Cerebellum (tissue), 4 donors: ENCODE measurements at places on chromosomes 6 and 20.

- no peak for DNase-seq
Measured at GRCh38 chr6:15936503-15936902, 192.4 kb upstream of the MYLIP start.

DNA sequence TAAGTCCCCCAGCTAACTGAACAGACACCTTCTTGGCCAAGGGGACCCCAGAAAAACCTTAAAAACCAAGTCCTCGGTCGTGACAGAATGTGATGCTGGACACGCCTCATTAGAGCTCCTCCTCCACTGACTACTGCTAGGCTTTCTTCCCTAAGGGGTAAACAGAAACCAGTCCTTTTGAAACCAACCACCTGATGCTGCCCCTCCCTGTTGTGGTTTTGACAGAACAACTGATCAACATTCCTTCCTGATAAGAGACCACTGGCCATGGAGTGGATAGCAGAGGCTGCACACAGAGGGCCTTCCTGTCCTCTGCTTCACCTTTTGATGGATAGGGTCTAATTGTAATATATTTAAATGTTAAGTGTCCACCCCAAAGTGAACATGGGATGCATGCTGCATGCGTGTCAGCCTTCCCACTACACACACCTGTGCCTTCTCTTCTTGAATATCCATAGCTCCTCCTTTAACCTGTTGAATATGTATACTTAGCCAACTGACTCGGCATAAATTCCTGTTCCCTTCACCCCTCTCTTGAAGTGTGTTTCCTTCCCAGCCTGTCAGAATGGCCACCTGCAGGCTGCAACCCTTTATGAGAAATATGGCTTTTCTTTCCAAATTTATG, 27.9 kb upstream of the SLC2A12 start:
- no peak for DNase-seq

DNA sequence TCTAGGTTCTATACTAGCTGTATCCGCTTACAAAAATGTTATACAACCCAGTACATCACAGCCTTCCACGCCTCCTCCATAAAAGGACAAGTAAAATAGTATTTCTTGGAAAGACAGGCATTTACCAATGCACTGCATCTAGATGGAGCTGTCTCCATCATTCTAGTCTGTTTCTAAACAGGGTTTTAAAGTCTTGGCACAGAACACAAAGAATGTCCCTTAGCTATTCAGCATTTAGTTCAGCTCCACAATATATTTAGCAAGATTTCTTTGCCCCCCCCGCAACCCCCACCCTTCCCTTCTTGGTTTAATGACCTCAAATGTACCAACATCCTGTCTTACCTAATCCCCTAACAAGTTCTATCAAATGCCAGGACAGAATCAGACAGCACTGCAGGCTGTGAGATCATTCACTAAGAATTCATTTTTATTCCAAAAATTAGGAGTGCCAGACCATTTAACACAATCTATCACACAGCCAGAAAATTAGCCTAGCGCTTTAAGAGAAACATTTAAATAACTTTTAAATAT, 198.6 kb downstream of the BACH2 start:
- DNase-seq: peak; percentile 31

DNA sequence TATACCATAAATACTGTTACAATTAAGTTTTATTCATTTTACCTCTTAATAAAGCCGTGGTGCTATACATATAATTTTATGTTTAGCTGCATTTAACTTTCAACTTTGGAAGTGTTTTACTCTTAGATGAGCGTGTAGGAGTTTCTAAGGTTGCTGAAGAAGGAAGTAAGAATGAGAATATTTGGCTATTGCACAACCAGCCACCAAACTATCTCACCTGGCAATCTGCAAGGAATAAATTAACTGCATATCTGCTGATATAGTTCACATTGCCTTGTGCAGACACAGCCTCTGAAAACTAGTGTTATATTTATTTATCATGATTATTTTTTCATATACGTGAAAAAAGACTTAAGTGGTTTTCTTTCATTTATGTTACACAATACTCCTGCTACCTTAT, 230.4 kb downstream of the PLCB1 start:
- DNase-seq: no peak

DNA sequence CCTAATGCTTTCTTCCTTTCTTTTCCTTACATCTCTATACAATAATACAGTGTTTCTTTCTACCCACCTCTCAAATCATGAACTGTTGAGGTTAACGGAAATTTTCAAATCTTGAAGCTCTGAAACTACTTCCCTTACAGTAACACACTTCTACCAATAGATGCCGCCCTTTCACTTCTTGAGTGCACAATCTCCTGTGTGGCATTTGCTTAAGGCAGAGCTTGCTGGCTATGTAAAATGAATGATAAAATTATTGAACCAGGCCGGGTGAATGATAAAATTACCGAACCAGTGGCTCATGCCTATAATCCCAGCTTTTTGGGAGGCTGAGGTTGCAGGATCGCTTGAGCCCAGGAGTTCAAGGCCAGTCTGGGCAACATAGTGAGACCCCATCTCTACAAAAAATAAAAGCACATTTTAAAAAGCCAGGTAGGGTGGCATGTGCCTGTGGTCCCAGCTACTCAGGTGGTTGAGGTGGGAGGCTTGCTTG, 56.8 kb downstream of the KCNS1 start:
- peak; percentile 58 for DNase-seq

DNA sequence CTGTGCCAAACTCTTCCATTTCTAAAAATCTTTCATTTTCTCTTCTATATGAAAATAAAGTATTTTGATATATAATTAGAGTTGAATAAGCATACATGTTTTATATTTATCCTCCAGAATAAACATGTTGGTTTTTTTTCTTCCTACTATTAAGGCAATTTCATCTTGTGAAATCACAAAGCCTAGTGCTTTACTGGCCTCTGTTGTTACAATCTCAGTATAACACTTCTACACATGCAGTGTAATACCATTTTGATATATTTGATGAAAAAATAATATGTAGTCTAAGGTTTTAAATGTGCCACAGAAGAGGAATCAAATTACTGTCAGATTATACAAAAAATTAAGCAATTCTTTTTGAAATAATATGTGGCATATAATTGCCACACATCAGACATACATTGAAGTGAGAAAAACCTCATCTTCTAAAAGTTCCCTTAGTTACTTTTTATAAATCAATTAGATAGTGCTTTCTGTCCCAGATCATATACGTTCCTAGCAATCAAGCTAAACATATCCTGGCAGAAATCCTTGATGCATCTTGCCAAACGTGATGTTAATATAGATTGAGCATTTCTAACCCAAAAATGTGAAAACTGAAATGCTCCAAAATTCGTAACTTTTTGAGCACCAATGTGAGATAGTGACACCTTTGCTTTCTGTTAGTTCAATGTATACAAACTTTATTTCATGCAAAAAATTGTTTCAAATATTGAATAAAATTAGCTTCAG, 225.1 kb upstream of the MANEA start:
- no peak for DNase-seq

DNA sequence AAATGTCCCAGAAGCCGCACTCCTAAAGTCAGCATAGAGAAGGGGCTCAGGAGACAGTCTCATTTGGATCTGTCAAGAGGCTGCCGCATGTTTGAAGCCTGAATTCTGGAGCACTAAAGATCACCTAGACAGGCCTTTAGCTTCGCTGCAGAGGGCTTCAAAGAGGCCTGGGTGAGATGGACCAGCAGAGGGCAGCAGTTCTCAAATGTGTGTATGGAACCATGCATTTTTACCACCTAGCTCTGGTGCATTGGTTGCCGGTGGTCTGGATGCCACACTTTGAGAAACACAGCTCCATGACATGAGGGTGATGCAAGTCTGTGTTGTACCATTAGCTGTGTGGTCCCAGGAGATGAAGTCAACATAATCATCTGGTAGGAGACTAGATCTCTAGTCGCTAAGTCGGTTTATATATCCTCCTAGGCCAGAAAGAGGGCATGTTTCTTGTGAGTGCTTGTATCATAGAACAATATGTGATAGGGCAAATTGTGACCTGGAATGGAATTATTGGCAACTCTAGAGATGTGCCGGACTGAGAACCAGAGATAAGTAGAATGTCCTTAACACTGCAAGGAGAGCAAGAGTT, 64.8 kb downstream of the KIAA0319 start:
- peak; percentile 62 for DNase-seq

GRCh38 chr6:169783971-169784820, 32.8 kb downstream of the ERMARD start:
- DNase-seq: no peak

- DNase-seq: no peak
Measured at GRCh38 chr6:2187826-2188225, 57.6 kb downstream of the GMDS start.

GRCh38 chr20:4632876-4633275, 88.8 kb upstream of the PRND start:
- DNase-seq: no peak

- no peak for DNase-seq
Measured at GRCh38 chr6:145148776-145149175, 586.5 kb downstream of the EPM2A start.

DNA sequence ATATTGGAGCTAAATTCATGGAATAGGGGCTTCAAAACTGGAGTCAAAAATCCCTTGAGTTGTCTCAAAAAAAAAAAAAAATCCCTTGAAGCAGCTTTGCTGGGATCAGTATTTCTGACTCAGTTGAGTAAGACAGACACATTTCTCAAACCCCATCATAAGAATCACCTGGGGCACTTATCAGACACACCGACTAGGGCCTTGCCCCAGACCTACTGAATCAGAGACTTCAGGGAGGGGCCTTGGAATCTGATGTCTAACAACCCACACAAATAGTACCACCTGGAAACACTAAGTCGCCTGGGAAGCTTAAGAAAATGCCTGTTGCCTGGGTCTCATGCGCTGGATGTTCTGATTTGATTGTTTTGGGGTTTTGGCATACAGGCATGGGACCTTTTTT, 44.9 kb upstream of the RNF144B start:
- no peak for DNase-seq

DNA sequence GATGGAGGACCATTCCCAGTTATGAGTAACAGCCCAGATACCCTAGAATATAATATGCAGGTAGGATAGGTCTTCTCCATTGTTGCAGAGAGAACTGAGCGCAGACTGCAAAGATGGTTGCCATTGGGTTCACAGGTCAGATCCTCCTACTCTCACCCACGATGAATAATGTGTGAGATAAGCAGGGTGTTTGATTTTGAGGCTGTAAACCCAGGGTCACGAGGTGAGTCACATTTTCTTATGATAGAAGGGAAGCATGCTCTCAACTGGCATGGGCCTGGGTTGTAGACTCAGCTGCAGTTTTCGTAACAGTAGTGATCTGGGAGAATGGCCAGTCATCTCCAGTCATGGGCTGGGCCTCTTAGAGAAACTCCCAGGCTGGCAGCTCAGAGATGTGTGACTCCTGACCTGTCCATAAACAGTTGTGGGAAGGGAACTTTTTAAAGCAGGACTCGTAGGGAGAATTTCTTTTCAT, 74.2 kb downstream of the CD164 start:
- DNase-seq: no peak

GRCh38 chr6:42028234-42029061, 21.9 kb upstream of the TAF8 start:
- DNase-seq: no peak

DNA sequence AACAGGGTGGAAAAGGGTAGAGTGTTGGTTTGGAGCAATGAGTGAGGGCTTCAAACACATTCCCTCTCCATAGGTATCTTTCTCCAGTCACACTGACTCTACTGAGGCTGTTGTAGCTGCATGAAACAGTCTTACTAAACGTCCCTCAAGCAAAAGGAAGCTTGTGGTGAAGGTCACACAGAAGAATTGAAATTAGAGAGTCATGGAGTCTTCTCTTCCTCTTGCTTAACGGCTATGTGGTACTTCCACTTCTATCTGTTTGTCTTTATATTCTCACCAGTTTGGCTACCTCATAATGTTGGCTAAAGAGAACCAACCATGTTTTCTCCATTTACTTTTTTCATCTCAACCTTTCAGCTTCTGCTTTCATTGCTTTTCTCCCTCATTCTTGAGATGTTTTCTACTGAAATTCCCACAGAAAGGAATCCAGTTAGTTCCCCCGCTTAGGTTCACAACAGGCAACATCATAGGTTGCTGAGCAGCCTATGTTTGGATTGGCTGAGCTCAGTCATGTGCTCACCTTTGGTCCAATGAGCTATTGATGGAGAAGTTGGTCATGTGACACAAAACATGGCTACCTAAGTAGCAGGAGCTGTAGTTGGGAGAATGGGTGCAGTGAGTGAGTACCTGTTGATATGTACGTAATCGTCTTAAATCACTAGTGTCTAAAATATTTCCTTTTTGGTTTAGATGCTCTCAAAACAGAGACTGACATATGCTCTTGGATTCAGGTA, 99.8 kb downstream of the SNAP25 start:
- no peak for DNase-seq

- no peak for DNase-seq
Measured at GRCh38 chr6:47484616-47485015, 7.0 kb downstream of the CD2AP start.

GRCh38 chr6:41970436-41970846, 28.8 kb upstream of the CCND3 start:
- no peak for DNase-seq

DNA sequence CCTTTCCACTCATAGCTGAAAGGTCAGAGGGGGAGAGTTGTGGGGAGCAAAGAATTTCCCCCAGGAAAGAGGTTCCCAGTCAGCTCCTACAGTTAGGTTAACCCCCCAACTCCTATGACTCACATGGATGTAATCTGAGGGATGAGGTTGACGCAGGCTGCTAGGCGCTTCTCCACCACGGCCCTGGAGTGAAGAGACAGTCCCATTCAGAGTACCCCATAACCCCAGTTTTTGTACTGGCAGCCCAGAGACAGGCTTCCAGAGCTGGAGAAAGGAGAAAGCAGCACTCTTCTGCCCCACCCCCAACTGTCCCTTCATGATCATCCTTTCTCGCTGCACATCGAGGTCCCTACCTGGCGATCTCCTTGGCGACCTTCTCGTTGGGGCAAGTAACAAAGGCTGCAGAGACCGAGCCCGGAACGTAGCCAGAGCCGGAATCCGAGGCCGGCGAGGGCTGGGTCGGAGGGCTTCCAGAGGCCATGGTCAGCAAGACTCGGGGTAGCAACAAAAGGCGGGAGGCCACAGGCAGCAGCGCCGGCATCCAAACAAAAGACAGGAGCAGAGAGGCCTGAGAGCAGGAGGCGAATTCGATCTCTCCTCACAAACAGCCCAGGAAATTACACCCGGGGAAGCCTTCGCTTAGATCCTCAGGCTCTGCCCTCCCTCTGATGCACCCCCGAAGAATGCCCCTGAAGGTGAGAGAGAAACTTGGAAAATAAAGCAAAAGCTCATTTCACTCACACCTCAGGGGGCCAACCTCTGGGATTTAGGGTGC, 592 bp downstream of the CUTA start:
- no peak for DNase-seq

GRCh38 chr6:121305957-121306607, 28.2 kb downstream of the TBC1D32 start:
- peak; percentile 21 for DNase-seq

- no peak for DNase-seq
Measured at GRCh38 chr20:32344835-32345506, 13.2 kb upstream of the ASXL1 start.

DNA sequence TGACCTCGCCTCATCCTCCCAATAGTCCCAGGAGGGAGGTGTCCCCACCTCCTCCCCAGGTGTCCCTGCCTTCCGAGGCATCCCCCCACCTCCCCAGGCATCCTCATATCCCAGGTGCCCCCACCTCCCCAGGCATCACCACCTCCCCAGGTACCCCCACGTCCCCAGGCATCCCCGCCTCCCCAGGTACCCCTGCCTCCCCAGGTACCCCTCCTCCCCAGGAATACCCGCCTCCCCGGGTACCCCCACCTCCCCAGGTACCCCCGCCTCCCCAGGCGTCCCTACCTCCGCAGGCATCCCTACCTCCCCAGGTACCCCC, 198.9 kb downstream of the SYNDIG1 start:
- DNase-seq: no peak

- no peak for DNase-seq
Measured at GRCh38 chr20:4025679-4026078, 10.3 kb upstream of the RNF24 start.
